GM04503 (cell line): ENCODE measurements at places on chromosomes 6 and 20.

DNA sequence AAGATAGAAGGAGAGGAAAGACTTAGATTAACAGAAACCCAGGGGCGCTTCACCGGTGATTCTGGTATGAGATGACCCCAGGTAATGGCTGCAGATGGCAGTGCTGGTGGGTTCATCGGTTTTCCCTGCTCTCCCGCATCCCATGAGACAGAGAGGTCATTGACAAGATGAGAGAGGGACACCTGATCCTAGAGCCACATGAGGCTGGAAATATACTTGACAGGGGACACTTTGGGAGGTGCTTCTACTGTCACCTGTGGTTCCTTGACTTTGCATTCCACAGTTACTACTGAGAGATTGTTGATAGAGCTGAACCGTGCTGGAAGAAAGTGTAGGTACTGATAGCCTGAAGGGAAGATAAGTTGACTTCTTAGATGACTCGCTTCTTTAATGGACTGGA, 74.3 kb downstream of the SYNDIG1 start:
- no peak for DNase-seq

DNA sequence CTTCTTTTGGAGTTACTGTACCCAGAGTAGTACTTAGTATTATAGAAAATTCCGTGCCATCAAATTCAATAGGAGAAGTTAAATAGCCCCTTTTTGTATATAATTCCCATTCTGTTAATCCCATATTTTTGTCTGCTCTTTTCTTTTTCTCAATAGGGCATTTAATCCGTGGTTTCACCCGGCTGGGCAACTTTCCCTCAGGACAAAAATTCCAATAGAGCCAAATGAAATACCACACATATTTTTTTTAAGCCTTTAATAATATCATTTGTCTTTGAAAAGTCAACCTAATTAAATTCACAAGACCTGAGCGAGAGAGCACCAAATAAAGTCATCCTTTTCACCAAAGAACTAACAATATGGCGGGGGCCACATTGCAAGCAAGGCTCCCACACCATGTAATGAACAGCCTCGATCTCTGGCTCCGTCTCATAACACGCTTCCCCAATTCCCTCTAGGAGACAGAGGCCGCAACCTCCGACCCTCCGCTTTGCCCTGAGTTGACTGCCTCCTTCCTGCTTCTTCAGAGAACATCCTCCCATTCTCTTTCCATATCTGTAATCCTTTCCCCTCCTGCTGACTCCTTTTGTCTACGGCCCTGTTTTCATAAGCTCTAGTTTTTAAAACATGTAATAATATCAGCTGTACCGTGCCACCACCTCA, 13.6 kb downstream of the NHSL1 start:
- no peak for DNase-seq

DNA sequence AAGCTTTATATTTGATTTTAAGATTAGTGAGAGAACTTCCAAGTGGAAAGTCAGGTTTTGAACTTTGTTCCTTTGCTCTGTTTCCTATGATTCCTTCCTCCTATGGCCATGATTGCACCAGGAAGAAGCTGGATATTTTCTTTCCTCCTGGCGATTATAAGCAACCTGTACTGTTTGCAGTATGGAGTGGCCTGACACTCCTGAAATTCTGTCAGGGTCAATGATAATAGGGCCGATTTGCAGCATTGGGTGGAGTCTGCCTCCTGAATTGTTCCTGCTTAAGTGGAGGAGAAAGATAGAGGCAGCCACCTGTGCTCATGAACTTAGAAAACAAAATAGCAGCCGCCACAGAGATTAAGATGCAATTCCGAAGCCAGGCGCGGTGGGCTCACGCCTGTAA, 9.8 kb upstream of the FAM217A start:
- no peak for DNase-seq

DNA sequence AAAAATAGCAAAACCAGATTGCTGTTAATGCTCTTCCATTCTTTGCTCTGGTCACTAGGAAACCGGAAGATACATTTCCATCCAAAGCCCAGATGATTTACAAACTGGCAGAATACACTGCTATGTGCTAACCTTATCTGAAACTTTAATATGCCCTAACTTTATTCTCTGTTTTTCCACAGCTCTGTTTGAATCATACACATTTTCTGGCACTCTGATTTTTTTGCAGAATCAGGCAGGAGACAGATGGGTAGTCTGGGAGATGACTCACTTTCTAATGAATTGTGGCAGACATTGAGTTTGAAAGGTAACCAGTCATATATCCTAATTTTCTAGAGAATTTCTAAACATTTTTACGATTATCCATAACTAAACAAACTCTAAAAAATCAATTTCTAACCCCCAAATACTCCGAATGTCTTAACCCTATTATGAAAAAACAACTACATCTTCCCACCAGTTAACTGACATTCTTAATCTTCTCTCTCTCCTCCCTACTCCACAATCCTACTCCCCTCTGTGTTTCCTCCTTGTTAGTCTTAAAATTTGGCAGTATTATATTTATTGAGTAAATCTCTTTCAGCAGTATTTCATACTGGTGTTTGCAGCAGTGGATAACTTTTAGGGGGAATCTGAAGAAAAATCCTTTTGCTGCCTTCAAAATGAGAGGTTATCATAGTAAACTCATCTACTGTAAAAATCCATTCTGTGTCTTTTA, 63.5 kb downstream of the MAN1A1 start:
- no peak for DNase-seq

DNA sequence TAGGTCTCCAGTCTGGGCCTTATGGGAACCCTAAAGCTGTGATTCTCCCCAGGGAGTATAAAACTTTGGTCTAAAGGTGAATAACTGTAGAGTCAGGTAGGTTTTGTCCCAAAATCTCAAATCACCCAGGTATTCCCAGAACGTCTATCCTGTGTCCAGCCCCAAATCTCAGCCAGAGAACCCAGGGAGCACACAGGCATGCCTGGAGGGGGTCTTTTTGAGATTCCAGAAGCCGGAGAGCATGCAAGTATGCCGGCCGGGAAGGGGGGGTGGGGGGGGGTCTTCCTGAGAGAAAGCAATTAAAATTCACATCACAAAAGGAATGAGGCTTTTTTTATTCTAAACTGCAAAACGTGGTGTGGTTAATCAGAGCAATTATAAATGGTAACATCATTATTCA, 210.0 kb downstream of the PTPRT start:
- no peak for DNase-seq

- DNase-seq, result no peak
Observed at GRCh38 chr6:75349262-75349984, 64.8 kb upstream of the TMEM30A start.

GRCh38 chr20:15076785-15077184, 739.4 kb upstream of the FLRT3 start:
- no peak for DNase-seq

DNA sequence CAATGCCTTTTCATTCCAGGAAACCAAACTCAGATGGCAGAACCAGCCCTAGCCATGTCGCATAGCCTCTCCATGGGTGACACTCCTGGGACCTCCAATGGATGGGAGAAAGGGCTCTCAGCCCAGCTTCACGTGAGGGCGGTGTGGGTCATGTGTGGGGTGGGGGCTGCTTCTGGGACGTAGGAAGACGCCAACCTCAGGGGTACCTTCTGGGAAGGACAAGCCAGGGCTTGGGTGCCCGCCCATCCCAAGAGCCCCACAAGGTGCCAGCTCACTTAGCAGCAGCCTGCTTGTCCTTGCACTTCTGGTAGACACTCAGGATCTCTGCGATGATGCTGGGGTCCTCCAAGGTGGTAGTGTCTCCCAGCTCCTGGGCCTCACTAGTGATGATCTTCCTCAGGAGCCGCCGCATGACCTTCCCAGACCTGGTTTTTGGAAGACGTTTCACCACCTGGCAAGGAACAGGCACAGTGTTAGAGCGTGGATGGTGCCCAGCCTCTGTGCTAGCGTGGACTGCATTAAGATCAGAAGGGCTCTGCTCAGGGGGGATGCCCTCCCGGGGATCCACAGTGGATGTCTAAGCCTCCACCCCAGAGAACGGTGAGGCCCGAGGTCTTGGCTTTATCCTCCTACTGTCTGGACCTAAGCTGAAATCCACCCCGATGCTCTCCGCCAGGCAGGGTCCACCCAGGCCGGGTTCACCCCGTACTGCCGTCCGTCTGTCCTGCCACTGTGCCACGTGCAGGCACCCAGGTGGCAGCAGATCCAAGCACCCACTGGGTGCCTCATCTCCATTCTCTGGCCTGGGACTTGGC, 15.1 kb upstream of the APMAP start:
- DNase-seq, result no peak

- no peak for DNase-seq
Observed at GRCh38 chr6:157527471-157527907, 146.5 kb downstream of the ZDHHC14 start.

DNA sequence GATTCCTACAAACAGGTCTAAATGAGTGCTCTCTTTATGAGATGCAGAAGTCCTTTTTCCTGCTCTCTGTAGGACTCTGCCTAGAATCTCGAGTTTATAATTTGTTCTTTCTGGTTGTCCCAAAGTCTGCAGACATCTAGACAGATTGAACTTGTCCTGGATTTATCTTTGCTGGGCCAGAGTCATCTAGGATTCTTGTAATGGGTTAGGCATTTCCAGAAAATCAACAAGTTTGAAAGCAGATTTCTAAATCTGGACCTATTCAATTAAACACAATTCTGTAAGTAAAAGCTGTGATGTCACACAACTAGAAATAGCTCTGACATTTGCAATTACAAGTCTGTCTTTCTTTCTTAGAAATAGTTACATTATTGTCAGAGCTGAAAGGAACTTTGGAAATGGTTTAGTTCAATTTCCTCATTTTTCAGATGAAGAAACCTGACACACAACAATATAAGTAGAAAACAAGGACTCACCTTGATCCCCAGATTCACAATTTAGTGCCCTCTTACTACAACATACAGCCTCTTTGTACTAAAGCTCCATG, 4.2 kb upstream of the RSPO3 start:
- DNase-seq, result no peak

GRCh38 chr6:163983679-163984078, 569.2 kb downstream of the QKI start:
- no peak for DNase-seq

- DNase-seq, result peak; percentile 23
Observed at GRCh38 chr6:20455251-20455940, 53.7 kb downstream of the E2F3 start.

- no peak for DNase-seq
Observed at GRCh38 chr6:133230052-133230451, 11.1 kb upstream of the EYA4 start.

DNA sequence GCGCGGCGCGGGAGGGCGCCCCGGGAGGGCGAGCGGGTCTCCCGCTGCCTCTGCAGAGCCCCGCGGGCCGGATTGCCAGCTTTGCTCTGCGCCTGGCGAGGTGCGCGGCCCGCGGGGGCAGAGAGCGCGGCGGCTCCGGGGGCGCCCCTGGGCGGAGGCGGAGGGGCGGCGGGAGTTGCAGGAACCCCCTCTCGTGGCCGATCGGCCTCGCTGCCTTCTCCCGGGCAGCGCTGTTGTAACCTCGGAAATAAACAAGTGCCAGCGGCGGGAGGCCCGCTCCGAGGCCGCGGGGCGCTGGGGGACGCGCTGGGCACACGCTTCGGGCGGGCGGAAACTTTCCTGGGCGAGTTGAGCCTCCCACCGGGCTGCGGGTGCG, 1.2 kb downstream of the CDH4 start:
- DNase-seq, result no peak

DNA sequence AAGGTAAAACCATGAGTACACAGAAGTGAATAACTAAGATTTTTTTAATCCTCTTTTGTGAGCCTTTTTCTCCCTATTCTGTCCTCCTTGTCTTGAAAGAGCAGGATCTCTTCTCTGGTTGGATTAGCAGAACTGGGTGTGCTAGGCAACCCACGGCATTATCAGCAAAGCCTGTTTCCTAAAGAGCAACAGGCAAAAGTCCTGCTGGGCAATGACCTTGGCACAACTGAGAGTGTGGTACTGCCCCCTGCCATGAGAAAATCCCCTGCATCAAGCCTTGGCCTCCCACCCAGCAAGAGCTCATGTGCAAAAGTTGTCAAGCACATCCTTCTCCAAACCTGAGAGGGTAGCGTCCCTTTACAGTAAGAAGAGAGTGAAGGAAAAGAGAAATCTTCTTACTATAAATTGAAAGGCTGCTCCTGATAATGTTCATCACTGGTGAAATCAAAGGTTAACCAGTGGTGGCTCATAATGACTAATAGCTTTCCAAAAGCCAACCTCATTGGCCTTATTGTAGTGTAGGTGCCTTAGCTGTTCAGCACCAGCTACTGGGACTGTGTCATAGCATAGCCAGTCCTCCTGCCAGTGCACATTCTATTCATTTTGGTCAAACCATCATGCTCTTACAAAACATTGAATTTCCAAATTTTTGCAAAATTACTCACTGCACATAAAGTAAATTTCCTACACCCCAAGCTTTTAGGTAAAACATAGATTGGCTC, 17.1 kb downstream of the KIF6 start:
- no peak for DNase-seq

DNA sequence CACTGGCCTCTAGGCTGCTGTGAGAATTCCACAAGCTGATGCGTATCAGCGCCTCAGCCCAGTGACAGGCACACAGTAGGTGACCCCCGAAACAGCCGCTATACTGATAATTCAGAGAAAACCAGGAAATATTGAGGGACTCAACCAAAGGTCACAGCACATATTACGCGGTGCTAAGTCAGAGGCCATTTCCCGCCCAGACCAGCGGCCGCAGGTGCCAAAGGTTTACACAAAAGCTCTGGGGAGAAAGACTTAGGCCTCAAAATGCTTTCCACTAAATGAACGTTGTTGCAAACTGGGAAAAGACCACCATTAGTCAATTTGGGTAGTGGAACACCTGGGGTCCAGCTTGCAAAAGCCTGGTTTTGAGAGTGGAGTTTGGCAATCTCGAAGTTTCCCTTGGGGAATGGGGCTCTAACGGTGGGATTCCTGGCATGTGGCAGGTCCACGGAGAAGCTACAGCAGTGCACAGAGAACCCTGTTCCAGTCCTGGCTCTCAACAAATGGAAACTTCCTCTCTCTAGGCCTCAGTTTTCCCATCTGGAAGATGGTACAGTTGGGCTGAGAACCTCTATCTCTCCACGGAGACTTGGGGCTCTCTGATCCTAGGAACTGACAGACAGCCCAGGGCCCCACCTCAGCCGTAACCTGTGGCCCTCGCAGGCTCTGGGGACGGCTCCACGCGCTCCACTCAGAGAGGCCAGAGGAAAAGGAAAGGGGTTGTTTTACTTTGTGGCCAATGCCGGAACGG, 4.7 kb downstream of the NOL4L start:
- no peak for DNase-seq

DNA sequence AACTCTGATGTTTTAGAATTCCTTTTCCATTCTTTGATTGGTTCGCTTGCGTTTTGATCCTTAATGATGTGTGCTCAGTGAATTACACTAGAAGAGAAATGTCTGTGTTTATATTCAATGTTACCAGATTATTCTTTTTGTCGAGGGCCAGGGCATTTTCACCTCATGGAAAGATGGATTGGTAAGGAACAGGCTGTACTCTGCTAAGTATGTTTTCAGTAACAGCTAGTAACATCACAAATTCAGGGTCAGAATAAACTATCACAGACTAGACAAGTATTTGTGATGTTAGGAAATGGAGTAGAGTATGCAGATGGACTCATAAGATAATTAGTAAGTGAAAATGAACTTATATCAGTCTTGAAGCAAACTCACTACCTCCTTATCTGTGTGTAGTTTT, 235.6 kb downstream of the SOX4 start:
- no peak for DNase-seq

GRCh38 chr20:33312583-33312982, 29.6 kb downstream of the BPIFB1 start:
- DNase-seq, result no peak

GRCh38 chr6:88490908-88491264, 324.7 kb upstream of the CNR1 start:
- no peak for DNase-seq

GRCh38 chr20:22449188-22449973, 135.0 kb downstream of the FOXA2 start:
- no peak for DNase-seq

- no peak for DNase-seq
Observed at GRCh38 chr6:63267046-63267445, 52.7 kb downstream of the LGSN start.
